ENCODE measurements at places on chromosomes 1 and 21.

GRCh38 chr1:111620441-111620971 lies 917 bp downstream of the RAP1A start:
- DNase-seq = peak; percentile 4

DNA sequence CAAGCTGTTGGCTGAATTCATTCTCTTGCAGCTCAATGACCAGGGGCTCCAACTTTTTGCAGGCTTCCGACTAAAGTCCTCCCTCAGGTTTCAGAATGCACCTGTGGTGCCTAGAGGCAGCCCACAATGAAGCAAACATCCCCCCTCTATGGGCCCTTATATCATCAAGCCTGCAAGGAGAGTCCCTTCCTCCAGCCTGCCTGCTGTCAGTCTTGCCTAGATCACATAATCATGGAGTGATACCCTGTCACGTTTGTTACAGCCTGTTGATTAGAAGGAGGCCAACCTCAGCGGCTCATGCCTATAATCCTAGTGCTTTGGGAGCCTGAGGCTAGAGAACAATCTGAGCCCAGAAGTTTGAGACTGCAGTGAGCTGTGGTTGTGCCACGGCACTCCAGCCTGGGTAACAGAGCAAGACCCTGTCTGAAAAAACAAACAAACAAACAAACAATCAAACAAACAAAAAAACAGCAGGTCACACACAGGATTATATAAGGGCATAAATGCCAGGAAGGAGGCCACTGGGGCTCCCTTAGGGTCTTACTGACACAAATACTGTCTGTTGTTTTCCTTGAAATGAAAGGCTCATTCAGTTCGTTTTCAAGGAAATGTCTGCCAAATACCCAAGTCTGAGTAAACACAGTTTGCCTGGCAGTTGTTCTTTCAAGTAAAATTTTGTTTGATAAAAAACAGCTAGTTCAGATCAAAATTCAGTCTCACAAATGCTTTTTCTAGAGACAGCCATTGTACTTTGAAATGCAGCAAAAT lies 4.7 kb upstream of the SPRR3 start:
- DNase-seq = no peak

- no peak for DNase-seq
Measured at GRCh38 chr1:185931438-185931837, 197.2 kb downstream of the HMCN1 start.

DNA sequence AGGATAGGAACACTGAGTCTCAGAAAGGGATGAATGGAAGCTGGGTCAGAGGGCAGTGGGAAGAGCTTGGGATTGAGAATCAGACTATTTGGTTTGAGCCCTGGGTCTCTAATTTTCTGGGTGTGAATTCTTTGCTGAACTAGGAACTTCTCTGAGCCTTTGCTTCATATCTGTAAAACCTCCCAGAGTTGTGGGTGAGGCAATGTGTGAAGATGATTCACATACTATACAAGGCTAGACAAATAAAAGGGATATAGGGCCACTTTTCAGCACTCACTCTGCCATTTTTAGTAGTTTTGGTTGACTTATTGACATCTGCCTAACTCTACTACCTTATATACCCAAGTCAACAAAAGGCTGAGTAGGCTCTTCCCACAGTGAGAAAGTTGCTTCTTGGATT lies 77.7 kb upstream of the JUN start:
- no peak for DNase-seq

DNA sequence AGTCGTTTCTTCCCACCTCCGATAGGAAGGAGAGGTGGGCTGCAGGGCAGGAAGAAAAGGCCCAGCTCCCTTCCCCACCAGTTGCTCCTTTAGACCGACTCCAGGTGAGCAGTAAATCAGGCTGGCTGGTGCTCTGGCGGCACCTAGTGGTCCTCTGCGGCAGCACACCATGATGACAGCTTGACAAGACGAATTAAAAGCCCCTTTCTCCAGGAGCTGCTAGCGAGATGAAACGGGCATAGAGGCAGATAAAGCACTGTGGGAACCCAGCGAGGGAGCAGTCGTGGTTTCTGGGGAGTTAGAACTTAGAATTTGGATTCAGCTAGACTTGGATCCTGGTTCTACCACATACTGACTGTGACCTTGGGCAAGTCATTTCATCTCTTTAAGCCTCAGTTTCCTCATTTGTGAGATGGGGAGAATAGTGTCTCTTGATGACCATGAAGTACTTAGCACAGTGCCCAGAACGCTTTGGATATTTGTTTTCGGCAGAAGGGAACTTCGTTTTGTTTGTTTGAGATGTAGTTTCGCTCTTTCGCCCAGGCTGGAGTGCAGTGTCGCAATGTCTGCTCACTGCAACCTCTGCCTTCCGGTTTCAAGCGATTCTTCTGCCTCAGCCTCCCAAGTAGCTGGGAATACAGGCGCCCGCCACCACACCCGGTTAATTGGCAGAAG lies 21.8 kb upstream of the COL9A2 start:
- DNase-seq = peak; percentile 46

GRCh38 chr1:234929369-234929768 lies 199.3 kb downstream of the TOMM20 start:
- DNase-seq = no peak

GRCh38 chr1:157198619-157199420 lies 60.6 kb upstream of the ETV3 start:
- DNase-seq = no peak

DNA sequence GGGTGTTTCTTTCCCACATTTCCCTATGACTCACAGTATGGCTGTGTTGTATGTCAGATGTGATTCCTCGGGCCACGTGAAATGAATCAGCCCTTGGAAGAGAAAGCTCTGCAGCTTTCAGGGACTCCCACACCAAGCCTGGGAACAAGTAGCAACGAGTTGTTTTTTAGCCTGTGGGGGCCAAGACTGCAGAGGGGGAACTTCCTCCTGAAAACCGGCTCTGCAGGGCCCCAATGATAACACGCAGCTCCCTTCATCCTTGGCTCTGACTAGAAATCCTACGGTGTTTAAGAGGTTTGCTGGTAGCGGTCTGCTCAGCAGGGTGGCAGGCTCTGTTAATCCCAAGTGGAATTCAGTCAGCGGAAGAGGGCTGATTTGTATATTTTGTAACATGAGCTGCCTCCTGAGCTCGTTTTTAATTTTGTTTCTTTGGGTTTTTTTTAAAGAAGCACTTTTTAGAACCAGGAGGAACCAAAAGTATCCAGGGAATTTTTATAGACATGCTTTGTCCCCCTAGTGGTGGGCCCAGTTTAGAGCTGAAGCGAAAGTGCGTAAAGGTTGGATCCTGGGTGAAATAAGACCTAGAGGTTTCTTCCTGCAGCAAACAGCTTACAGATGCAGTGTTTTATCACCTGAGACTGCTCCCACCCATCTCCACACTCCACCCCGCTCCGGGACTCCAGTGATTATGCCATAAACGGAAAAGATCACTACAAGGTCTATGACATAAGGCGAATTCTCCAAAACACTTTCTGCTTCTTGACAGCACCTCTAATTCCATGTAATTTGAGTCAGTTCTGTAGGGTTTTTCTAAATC lies 48.8 kb downstream of the LAMC2 start:
- DNase-seq = peak; percentile 50

GRCh38 chr1:38201431-38201830 lies 154.8 kb upstream of the POU3F1 start:
- DNase-seq = no peak

- no peak for DNase-seq
Measured at GRCh38 chr1:182255494-182255893, 136.1 kb downstream of the GLUL start.

DNA sequence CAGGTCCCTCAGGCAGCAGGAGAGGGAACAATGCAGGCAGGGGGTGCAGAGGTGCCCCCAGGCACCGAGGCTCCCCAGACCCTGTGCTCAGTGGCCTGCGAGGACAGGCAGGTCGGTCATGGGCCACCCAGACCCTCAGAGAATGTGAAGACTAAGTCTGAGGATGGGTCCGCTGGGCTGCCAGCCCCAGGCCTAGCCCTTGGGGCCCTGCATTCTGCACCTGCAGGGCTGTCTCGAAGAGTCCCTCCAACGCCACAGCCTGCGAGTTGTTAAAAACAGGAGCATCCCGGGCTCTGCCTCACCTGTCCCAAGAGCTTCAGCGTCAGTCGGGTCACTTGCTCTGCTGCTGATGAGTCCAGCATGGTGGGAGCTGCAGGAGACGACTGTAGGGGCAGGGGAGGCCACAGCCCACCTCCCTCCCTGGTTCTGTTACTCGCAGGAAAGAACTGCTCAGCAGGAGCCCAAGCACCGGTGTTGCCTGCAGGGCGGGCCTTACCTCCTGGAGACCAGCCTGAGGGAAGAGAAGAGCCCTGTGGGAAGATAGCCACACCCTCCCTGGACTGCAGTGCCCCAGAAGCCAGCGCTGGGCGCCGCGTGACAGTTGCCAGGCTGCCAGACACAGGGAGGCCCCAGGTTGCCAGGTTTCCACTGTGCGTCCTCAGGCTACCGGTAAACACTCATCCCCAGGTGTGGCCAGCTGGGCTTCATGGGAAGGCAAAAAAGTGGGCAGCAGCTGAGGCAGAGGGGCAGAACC lies 5.8 kb downstream of the C21orf58 start:
- no peak for DNase-seq

GRCh38 chr1:178048883-178049282 lies 45.0 kb upstream of the RASAL2 start:
- no peak for DNase-seq

DNA sequence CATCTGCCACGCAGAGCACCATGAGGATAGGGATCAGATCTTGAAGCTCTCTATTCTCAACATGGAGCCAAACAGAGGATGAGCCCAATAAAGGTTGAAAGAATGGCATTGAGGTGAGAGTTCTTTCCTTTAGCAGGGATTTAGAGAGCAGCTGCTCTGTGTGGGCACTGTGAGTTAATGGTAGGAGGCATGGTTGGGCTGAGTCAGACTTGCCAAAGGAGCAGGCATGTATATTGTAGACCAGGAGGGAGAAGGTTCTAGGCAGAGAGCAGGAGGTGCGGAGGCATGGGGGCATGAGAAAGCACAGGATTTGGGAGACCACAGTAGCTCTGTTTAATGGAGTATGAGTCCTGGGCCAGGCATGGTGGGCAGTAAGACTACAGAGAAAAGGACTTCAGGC lies 32.0 kb downstream of the TMEM53 start:
- DNase-seq = no peak

GRCh38 chr1:109133815-109134214 lies 19.9 kb downstream of the ELAPOR1 start:
- DNase-seq = no peak

DNA sequence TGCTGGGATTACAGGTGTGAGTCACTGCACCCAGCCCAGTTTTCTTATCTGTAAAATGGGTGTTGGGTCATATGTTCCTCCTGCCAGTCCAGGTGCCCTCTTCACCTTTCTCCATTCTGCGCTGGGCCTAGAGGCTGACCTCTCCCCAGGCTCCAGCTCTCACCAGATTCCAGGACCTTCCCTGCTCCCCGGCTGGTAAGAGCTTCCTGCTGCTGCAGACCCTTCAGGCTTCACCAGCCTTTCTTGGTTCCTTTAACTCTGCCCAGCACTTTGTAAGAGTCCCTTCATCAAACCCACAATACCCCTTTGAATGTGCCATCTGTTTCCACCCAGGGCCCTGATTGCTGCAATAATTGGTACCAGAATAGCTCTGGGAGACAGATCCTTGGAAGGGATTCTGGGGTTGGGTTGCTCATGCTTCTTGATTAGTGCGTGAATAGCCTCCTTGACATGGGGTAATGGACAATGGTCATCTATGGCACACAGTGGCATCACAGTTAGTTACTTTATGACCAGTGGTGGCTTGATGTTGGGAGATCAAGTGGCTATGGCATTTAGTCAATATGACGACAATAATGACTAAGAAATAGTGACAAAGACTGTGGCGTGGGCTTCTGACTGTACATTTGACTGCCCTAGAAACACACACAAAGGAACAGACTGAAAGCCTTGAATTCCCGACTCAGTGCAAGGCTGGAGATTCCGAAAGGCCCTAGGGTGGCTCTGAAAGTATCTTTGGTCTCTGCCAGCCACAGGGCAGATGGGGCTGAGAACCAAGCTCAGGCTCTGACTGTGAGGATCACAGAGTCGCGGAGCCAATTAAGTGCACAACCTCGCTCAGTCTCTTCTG lies 67.3 kb downstream of the SLC9A1 start:
- no peak for DNase-seq

DNA sequence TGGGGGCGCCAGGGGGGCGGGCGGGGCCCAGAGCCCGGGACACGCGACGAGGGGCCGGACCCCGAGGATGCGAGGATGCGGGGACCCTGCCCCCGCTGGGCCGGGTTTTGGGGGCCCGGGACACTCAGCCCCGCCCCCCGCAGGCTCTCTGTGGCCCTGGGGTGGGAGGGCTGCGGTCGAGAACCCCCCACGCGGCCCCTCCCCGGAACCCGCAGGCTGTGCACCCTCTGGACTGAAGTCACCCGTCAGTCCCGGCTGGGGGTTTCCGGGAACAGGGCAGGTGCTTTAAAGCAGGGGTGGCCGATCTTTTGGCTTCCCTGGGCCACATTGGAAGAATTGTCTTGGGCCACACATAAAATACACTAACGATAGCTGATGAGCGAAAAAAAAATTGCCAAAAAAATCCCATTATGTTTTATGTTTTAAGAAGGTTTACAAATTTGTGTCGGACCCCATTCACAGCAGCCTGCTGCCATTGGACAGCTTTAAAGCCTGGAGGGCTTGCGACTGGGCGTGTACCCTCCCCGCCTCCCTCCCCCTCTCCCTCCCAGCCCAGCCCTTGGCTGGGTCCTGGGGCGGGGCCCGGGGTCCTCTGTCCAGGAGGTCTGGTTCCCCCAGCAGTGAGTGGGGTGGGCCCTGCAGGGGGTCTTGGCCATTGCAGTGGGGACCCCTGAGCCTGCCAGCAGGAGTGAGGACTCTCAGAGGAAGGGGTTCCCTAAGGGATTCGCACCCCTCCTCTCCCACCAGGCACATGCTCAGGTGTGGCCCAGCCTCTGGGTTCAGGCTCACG lies 21.6 kb upstream of the C1orf159 start:
- no peak for DNase-seq

DNA sequence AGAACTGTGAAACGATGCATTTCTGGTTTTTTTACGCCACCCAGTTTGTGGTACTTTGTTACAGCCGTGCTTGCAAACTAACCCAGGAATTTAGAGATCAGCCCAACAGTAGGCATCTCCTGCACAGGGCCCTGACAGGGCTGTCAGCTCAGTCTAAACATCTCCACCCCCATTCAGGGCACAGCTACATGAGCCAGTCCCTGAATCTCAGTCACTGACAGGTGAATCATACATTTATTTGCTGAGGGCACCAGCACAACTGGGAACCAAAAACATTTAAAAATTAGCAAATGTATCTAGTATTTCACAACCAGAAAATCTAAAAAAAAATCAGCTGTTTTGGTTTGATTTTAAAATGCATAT lies 30.7 kb downstream of the PRDX6 start:
- no peak for DNase-seq

GRCh38 chr1:236078993-236079392 lies 14.1 kb upstream of the NID1 start:
- DNase-seq = no peak

GRCh38 chr1:98906809-98907208 lies 97.9 kb downstream of the PLPPR5 start:
- DNase-seq = no peak

- no peak for DNase-seq
Measured at GRCh38 chr1:178243119-178243518, 149.2 kb downstream of the RASAL2 start.

DNA sequence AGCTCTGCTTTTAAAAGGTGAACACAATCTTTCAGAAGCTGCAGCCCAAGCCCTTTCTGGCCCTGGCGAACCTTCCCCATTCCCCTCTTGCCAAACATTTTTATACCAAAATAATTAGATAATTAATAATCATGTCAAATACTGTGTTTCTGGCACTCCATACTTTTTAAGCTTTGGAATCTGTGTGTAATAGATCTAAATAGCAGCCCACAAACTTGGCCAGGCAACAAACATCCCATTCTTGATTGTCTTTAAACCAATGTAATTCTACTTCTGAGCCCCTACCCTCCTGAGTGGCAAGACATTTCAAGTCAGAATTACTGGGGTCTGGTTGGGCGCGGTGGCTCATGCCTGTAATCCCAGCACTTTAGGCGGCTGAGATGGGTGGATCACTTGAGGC lies 137.7 kb downstream of the NAV1 start:
- DNase-seq = no peak
